Activated naive CD4-positive, alpha-beta T cell treated with anti-CD3 and anti-CD28 coated beads, Interleukin-2, amount 50 U/mL, for 16 hours (primary cell): ENCODE measurements at places on chromosomes 3 and 15.

GRCh38 chr15:33826201-33826600 is 142.1 kb upstream of the CHRM5 start:
- DNase-seq: no peak

- no peak for DNase-seq
Measured at GRCh38 chr3:176193032-176193730, 1004.1 kb downstream of the TBL1XR1 start.

DNA sequence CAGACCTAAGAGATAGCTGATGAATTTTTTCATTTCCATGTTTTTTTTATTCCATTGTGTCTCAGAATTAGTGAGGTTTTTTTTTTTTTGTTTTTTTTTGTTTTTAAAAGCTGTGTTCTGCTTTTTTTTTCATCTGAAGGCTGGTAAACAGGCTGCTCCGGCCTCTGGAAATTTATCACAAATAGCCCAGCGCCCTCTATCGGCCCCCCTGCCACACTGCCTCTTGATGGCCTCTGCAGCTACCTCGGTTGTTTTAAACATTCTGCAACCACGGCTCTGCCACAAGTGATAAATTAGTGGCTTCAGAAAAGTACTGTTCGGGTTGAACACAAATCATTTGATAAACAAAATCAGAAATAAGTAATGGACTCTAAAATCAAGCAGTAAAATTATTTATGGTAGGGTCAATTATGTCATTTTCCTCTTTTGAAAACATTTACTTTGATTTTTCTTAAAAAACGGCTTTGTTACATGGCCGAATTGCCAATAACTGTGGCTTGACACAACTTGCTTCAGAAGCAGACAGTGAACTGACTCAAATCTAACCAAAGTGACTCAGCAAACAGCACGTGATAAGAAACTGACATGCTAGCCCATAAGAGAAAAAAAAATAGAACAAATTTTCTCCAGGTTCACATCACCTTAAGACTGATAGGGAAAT is 87.8 kb downstream of the RSL24D1 start:
- peak; percentile 49 for DNase-seq

- no peak for DNase-seq
Measured at GRCh38 chr3:38645601-38646000, 3.9 kb downstream of the SCN5A start.

DNA sequence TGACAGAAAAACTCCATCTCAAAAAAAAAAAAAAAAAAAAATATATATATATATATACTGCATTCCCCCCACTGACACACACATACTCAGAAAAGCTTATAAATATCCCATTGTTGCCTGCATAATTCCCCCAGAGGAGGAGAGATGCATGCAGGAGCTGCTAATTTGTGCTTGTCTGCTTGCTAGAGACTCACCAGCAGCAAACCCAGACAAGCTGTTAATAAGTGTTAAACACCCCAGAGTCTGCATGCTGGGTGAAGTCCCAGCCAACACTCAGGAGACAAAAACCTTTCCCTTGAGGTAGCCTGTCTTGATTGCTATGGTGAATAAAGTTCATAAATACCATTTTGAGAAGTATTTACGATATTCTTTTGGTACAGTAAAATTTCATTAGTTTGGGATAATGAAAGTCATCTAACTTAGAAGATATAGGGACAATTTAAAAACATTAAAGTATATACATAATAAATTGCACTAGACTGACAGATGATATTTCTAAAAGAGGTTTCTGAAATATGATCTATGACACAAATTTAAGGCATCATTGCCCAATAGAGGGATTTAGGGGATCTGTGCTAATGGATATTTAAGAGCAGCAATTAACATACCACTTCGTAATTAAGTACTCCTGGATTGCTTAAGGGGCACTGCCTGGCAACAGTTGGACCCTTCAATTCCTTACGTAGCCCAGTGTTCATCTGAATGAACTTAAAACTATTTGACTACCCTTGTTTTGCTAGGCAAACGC is 400.0 kb upstream of the C2CD4B start:
- DNase-seq: no peak

DNA sequence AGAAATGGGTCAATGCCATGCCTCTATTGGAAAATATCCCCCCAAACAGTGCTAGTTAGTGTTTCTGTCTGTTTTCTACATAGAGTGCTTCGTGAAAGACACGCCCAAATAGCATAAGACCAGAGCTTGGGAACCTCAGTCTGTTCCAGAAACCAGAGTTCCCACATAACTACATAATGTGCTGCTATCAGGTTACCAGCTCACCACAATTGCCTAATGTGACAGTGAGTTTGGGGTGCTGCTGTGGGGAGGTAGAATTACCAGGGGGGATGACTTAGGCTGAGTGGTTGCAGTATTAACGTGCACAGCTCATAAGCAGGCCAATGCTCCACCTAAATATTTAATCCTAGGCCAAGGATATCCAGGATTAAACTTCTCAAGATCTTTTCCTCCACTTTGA is 39.2 kb downstream of the DUT start:
- DNase-seq: no peak

DNA sequence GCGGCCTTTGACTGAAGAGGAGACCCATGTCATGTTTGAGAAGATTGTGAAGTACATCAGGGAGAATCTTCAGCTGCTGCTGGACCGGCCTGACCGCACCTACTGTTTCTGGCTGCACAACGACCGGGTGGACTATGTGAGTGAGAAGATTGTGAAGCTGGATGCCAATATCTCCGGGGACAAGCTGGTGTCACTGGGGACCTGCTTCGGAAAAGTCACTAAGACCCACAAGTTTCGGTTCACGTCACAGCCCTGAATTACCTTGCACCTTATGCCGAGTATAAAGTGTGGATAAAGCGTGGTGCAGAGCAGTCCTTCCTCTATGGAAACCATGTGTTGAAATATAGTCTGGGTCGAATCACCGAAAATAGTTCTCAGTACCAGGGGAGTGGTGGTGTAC is 16.0 kb upstream of the DNAJC13 start:
- DNase-seq: no peak

- DNase-seq: no peak
Measured at GRCh38 chr3:67534594-67534993, 119.8 kb downstream of the SUCLG2 start.

GRCh38 chr3:65761446-65762234 is 277.1 kb downstream of the MAGI1 start:
- DNase-seq: no peak

DNA sequence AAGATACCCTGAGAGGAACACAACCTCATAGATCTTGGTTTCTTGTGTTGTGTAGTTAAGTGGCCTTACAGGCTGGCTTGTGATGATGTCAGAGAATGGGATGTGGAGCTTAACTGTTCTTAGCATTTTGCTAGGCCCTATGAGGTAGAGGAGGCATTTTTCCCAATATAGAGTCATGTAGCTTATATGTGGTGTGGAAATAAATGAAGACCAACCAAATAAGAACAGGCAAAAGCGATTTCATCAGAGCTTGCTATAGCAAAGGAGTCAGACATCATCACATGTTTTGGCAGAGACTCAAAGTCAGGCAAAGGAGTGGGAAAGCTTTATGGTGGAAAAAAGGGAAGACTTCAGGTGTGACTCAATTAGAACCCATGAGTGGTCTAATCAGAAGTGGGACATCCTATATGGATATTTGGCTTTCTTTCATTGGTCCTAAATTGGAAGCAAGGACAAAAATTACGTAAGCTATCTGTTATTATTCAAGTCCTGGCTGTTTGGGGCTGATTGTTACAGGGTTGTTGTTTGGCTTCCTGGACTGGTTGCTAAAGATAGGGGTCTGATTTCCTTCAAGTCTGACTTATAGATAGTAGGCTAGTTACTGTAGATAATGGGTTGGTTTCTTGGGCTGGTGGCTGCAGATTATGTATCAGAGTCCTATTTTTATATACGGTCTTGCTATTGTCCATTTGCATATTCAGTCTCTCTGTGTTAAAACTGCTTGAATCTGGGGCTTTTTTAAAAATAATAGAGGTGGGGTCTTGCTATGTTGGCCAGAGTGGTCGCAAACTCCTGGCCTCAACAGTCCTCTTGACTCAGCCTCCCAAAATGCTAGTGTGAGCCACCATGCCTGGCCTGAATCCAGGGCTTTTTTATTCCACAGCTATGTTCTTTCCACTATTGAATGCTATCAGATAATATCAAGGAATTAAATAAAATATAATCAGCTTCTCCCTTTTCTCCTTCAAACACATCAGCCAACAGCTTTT is 30.3 kb upstream of the SETD2 start:
- no peak for DNase-seq

DNA sequence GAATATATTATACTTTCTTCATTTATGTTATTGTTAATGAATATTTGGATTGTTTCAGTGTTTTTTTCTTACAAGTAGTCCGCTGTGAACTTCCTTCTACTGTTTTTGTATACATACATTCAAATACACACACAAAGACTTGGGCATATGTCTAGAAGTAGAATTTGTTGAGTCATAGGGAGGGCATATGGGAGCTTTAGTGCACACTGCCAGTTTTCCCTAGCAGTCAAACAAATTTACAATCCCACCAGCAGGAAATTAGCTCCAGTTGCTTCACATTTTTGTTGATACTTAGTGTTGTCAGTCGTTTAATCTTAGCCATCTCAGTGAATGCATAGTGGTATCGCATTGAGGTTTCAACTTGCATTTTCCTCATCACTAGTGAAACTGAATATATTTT is 492.3 kb downstream of the DIPK2A start:
- DNase-seq: no peak

DNA sequence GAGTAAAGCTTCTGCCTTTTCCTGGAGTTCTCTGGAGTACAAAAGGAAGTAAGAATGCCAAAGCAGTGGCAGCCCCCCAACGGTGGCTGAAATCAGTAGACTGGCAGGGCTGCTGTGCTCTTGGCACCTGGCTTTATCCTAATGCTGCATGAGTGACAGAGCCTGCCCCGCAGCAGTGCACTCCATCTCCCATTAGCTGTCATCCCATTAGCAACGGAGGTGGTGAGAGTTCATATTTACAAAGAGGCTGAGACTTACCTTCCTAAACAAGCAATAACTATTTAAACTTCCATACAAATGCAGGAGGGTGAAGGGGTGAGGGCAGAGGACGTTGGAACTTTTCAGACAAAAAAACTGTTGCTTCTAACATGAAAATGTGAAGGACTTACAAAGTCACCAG is 51.9 kb downstream of the SERPINI1 start:
- DNase-seq: no peak

DNA sequence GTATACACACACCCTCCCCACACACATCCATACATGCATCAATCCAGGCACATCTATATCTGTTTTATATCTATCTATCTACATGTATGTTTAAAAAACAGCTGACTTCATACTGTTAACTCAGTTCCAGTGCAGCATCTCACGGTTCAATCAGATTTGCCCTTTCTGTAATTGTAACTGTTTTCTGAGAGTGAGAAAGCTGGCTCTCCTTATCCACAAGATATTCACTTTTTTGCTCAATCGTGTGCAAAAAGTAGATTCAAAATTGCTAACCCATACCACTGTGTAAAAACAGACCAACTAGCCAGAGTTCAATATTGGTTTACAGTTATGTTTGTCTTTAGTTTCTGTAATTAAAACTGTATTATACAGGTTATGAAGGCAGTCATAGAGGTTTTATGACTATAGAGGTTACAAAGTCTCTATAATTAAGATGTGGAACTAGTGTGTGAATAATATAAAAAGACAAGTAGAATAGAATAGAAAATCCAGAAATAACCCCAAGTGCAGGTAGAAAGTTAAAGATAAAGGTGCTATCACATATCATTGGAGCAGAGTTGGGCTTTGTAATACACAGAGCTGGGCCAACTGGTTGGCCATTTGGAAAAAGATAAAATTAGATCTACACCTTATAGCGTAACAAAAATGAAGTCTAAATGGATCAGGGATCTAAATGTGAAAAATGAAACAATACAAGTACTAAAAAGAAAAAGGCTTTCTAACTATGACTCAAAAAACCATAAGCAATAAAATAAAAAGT is 20.1 kb upstream of the MCF2L2 start:
- DNase-seq: no peak

DNA sequence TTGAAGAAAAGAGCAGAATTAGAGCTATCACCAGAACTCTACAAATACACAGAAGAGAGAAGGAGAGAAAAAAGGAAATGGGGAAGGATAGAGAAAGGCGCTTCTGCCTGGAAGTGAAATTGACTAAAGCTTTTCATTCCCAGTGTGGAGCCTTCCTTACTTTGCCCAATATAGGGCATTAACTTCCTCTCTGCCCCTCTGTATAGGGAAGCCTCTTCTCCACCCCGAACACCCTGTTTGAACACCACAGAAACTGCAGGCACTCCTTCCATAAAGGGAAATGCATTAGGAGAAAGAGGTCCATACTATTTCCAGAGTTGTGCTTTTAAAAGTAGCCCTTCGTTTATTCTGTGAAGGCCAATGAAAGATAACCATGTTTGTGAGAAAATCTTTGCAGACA is 248.5 kb downstream of the RAP2B start:
- no peak for DNase-seq

- DNase-seq: no peak
Measured at GRCh38 chr3:68033867-68034266, 379.5 kb upstream of the SUCLG2 start.

DNA sequence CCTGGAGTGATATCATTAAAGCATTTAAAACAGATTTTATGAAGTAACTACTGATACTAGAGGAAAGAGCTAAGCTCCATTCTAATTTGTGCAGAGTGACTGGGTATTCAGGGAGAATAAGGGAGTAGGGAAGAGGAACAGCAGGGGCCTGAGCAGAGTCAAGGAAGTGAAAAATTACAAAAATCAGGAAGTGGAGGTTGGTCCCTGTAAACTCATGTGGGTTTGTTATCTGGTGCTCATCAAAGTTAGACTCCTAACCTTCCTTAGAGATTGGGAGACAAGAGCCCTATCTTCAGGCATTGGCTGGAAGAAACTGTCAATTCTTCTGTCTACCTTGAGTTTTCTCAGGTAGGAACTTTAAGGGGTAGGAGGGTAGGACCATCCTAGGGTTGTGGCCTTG is 82.5 kb downstream of the NEK11 start:
- DNase-seq: no peak

GRCh38 chr3:146473726-146474125 is 4.4 kb upstream of the PLSCR2 start:
- DNase-seq: no peak
